Stimulated activated CD8-positive, alpha-beta memory T cell treated with anti-CD3 and anti-CD28 coated beads, Interleukin-15, amount 100 ng/mL, for 4 hours (primary cell): ENCODE measurements at places on chromosomes 16 and 17.

GRCh38 chr16:813204-813915 is 12.8 kb upstream of the GNG13 start:
- DNase-seq: no peak

DNA sequence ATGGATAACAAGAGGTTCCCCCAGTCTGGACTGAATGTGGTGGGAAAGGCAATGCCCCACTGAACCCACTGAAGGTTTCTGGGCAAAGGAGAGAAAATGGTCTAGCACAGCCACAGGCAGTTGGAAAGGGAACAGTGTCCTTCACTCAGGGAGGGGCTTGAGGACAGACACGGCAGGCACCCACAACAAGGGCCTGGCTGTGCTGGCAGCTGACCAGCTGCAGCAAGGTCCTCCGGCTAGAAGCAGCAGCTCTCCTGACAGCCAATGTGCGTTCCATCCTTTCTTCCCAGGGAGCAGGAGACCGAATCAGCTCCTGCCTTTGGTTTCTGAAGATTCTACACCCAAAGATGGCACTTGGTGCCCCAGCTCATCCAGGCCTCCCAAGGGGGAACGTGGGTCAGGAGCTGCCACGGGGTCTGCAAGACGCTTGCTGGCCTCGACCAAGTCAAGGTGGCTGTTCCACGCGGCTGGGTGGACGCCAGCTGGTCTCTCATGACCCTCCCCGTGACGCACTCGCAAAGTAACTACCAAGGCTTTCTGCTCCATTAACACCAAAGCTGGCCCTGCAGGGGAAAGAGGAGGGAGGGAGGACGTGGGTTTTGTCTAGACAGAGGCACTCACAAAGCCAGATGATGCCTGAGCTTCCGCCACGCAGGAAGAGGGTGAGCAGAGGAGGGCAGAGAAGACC is 11.1 kb downstream of the ABR start:
- no peak for DNase-seq

- no peak for DNase-seq
Measured at GRCh38 chr16:65372171-65372570, 250.3 kb upstream of the CDH11 start.

GRCh38 chr16:55452996-55453395 is 26.0 kb upstream of the MMP2 start:
- no peak for DNase-seq

DNA sequence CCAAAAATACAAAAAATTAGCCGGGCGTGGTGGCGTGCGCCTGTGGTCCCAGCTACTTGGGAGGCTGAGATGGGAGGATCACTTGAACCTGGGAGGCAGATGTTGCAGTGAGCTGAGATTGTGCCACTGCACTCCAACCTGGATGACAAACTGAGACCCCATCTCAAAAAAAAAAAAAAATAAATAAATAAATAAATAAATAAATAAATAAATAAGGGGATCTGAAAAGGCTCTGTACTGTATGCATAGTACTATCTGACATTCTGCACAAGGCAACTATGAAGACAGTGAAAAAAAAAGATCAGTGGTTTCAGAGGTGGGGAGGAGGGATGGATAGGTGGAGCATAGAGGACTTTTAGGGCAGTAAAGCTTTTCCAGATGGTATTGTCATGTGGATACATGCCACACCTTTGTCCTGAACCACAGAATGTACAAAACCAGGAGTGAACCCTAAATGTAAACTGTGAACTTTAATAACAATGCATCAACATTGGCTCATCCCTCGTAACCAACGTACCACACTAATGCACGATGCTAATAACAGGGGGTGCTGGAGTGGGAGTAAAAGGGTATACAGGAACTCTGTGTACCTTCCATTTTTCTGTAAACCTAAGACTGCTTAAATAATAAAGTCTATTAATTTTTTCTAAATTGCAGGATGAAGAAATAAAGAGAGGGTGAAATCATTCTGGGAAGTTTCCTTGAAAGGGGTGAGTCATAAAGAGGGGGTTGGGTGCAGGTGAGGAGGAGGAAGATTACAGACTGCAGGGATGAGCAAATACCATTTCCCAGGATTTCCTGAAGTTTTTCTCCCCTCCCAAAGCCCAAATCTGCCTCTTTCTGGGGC is 155.8 kb upstream of the SDK2 start:
- DNase-seq: no peak

DNA sequence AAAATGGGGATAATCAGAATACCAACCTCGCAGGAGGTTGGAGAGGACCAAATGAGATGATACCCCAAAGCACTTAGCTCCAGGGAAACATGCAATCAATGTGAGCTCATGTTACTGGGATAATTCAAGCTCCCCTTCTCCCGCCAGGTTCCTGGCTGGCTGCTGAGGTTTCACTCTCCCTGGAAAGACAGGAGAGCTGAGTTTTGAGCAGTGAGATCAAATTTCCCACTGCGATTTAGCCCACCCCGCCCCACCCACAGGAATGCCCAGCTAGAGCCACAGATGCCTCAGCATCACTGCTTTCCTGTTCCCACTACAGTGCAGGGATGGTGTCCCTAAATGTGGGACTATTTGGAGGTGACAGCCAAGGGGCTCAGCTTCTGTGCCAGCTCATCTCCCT is 56.7 kb downstream of the ZNF423 start:
- DNase-seq: no peak

DNA sequence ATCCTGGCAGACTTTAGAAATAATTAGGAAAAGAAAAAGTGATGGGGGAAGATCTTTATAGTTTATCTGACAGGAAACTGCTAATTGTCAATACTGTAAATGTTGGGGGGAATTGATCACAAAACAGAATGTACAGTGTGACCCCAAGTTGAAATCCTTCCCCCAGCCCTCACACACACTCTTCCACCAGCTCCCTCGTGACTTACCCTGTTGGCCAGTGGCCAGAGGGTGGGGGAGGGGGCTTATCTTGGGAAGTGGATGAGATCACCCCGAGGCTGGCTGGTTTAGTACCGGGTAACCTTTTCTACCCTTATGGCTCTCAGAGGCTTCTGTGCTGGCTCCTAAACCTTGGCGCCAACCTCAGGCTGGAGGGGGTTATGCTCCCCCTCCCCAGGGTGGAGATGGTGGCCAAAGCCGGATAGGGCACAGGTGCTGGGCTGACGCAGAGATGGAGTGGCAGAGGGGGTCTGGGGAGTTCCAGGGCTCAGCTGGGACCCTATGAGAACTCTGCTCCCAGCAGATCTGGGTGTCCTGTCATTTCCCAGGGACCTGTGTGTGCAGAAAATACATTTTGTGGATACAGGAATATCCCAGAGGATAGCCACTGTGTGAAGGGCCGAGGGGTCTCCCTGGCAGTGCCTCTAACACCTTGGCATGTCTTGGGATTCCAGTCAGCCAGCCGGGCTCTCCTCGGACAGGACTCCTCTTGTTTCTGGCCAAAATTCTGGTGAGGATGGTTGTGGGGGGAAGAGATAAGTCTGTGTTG is 18.6 kb downstream of the CDH16 start:
- no peak for DNase-seq

DNA sequence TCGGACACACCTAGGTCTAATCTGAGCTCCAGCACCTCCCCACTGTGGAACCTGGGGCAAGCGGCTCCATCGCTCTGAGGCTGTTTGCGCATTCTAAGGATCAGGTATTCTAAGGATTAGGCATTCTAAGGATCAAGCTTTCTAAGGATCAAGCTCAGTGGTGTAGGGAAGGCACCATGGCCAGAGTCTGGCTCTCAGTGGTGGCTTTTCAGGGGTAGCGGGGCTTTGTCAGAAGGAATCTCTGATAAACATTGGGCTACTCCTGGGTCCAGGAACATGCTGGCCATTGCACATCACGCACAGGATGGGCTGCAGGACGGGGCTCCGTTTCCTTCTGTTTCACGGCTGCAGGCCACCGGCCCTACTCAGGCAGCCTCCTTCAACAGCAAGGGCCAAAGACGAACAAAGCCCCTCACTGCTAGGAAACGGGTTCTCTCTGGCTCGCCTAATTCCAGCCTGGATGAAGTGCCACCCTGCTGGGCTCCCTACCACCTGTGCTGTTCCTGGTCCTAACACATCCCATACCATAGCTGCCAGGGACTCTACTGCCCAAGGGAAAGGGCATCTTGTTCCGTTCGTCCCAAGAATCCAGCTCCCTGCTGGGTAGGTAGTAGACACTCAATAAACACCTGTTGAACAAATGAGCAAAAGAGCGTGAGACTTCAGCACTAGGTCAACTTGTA is 5.5 kb downstream of the C1QTNF1 start:
- DNase-seq: no peak

DNA sequence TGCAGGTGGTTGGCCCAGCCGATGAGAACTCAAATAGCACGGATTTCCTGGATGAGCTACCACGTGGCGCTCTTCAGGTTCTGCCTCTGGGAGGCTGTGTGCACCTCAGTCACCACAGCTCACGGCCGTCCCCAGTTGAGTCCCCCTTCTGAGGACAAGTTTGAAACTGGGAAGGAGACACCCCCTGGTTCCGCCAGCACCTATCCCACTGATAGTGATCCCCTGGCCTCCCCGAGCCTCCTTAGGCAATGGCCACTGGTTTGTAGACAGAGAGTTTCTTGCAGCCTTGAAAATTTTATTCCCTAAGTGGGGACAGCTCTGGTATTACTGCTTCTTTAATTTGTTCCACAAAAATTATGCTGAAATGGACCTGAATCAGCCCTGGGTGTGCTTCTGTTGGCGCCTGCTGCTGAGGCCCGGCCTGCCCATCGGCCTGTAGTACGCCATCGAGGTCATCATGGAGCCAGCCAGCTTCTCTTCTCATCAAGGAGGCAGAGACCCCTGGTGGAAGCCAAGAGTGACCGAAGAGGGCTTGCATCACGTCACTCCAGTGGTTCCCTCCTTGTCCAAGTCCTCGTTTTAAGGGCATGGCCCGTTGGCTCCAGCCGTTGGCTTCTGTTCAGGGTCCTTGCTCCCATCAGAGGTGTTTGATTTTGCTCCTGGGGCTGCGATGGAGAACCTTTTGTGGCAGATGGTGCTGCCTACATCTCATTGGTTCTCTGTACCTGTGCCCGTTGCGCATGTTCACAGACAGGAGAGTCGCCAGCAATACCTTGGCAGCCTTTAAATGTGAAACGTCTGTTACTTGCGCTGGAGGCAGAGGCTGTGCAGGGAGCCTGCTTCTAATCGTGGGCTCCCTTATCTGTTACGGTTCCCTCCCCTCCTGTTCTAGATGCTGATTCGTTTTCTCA is 9.3 kb downstream of the SMCR8 start:
- no peak for DNase-seq

DNA sequence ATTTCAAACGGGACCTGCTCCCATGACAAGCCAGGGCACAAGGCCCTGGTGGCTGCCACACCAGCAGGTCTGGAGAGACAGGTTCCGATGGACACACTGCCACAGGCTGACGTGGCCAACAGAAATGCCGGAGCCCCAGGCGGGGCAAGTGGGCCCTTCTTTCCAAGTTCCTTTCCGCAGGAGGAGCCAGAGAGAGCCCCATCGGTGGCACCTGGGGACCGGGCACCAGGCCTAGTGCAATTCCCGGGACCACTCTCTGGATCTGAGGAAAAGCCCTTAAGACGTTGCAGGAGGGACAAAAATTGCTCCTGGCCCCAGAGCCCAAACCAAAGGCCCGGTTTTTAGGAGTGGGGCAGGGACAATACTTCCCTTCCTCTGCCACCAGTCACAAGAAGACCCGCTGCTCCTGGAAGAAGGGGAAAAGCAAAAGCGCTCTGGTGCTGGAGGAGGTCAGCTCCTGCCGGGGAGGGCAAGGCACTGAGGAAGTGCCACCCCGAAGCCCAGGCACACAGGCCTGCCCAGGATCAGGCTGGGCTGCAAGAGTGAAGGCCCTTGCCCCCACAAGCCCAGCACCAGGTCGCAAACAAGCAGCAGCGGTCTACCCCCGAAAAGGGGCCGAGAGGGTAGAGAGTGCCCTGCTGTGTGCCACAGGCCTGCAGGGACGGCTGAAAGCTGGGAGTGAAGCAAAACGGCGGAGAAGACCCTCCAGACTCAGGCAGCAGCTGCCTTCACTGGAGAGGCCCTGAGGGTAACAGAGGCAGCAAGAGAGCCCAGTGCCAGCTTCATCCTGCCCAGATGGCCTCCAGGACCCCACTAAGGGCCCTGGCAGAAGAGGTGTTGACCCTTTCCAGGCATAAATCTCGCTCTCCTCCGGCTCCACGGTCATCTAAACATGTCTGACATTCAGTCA is 29.1 kb downstream of the MAP1LC3B start:
- DNase-seq: no peak

DNA sequence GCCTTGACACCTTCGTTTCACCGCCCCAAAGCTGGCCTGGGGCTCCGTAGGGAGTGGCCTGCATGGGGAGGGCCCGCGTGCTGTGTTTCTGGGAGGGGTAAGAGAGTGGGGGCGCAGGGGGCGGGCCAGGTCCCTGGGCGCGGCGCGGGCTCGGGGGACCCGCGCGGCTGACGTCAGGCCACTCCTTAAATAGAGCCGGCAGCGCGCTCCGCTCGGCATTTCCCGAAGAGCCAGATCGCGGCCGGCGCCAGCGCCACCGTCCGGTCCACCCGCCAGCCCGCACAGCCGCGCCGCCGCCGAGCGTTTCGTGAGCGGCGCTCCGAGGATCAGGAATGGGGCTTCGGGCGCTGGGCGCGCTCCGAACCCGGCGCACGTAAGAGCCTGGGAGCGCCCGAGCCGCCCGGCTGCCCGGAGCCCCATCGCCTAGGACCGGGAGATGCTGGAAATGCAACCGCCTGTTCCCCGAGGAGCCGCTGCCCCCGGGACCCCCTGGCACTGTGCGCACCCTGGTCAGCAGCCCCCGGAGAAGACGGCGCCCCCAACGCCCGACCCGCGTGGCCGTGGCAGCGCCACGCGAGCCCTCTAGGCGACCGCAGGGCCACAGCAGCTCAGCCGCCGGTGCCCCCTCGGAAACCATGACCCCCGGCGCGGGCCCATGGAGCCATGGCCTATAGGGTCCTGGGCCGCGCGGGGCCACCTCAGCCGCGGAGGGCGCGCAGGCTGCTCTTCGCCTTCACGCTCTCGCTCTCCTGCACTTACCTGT is at the start of gene HS3ST2:
Gene HS3ST2 (plus strand): TSS at position 215 of the 763 bp plus-strand sequence. CDS start 449 bp downstream, at position 664.
- no peak for DNase-seq

GRCh38 chr16:47144559-47144877 is 773 bp upstream of the NETO2 start:
- no peak for DNase-seq

- DNase-seq: no peak
Measured at GRCh38 chr17:73291260-73291801, 20.5 kb downstream of the CDC42EP4 start.

DNA sequence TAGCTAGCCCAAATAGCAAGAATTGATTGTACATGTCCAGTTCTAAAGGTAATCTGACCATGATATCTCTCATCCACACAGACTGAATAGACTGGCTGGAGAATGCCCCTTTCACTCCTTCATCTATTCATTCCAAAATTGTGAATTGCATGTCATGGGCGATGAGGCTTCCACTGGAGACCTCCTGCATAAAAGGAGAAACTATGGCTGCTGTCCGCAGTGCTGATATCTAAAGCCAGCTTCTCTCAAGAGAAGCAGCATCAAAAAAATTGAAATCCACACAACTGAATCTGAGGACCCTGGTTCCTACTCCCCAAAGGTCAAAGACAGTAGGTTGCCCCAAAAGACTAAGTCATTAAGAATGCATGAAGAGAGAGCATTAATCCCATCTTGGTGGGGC is 7.9 kb upstream of the SCNN1G start:
- no peak for DNase-seq
